ENCODE measurements at places on chromosomes 2 and 18.

- no peak for DNase-seq
These were observed 46.3 kb downstream of the ATL2 start for GRCh38 chr2:38330754-38331153.

DNA sequence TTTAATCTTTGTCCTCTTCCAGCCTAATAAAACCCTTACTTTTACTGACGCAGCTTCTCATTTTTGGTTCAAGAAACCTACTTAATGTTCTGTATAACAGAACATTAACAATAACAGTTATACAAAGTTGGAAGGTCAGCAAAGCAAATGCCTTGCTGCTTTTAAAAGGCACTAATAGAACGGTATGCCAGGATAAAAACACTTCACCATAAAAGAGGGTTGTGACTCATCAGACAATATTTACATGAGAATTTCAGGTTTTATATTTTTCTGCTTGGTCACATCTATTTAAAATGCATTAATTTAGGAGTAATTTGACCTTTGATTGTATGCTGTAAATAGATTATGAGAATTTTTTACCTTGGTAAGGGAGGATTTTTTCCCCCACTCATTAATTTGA is 3.0 kb downstream of the KLHL41 start:
- DNase-seq, result no peak

GRCh38 chr2:31150120-31150670 is 12.0 kb upstream of the GALNT14 start:
- DNase-seq, result no peak

DNA sequence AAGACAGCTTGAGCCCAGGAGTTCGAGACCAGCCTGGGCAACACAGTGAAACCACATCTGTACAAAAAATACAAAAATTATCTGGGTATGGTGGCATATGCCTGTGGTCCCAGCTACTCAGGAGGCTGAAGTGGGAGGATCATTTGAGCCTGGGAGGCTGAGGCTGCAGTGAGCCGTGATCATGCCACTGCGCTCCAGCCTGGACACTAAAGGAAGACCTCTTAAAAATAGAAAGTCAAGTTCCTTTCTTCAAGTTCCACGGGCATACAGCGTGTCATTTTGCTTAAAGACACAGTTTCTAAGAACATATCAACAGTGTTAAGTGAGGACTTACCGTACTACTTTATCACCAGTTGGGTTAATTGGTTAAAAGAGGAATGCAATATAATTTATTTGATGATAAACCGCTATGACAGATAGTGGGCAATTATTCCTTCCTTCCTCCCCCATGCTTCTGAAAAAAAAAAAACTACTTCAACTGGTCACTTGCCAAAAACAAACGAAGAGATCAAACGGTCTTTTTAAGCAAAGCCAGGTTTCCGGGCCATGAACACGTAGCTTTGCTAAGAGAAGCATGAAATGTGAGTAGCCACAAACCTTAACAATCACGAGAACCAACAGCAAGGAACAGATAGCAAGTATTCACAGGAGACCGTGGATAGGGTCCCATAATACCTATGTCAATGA is 21.4 kb downstream of the AP1S3 start:
- DNase-seq, result no peak

GRCh38 chr18:79604205-79604912 is 75.2 kb upstream of the CTDP1 start:
- no peak for DNase-seq

GRCh38 chr18:49848115-49848514 is 34.8 kb upstream of the ACAA2 start:
- DNase-seq, result no peak

DNA sequence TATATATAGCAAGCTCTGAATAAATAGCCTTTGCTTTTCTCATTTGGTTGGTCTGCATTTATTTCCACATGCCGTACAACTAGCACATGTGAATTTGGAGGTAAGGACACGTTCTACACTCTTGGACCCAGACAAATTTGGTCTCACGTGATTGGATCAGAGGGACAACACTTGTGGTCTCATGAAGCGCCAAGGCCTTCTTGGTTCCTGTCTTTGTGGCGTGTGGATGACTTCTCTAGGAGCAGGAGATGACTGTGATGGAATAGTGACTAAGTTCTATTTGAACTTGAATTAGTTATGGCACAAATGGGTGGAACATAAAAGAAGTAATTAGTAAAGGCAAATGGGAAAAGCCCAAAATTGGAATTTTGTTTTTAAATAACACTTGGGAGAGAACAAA is 206.9 kb downstream of the BCL2 start:
- DNase-seq, result no peak

- no peak for DNase-seq
These were observed 134.1 kb upstream of the SERPINE2 start for GRCh38 chr2:224173210-224173609.

DNA sequence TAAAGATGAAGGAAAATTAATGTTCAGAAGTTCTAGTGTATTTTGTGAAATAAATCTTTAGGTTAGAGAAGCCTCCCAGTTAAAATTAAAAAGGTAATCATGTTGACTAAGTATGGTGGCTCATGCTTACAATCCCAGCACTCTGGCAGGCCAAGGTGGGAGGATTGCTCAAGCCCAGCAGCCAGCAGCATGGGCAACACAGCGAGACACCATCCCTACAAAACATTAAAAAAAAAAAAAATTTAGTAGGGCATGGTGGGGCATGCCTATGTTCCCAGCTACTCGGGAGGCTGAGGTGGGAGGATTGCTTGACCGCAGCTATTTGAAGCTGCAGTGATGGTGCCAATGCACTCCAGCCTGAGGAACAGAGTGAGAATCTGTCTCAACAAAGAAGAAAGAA is 17.9 kb downstream of the XPO1 start:
- DNase-seq, result no peak

GRCh38 chr2:235541838-235542549 is 48.2 kb downstream of the AGAP1 start:
- no peak for DNase-seq

DNA sequence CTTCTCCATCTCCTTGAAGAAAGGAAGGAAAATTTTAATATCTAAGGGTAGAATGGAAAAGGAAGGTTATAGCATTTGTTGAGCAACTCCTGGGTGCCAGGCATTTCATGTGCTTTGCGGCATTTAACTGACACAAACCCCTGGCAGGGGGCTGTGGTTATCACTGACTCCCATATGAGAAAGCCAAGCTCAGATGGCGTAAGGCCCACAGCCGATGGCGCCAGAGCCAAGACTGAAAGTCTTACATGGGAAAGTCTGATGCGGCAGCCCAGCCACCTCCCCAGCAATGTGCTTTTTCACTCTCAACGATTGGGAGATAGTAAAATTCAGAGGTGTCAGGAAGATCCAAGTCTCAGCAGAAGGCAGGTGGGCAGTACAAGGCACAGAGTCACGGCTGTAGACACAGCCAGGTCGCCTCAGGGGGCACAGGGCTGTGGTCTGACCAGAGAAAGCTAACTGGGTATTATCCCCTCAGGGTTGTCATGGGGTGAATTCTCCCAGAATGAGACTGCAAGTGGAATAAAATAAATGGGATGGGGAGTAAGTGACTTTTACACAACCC is 324.2 kb upstream of the NCKAP5 start:
- DNase-seq, result no peak

- no peak for DNase-seq
These were observed 1.7 kb downstream of the NCK2 start for GRCh38 chr2:105746177-105747080.

DNA sequence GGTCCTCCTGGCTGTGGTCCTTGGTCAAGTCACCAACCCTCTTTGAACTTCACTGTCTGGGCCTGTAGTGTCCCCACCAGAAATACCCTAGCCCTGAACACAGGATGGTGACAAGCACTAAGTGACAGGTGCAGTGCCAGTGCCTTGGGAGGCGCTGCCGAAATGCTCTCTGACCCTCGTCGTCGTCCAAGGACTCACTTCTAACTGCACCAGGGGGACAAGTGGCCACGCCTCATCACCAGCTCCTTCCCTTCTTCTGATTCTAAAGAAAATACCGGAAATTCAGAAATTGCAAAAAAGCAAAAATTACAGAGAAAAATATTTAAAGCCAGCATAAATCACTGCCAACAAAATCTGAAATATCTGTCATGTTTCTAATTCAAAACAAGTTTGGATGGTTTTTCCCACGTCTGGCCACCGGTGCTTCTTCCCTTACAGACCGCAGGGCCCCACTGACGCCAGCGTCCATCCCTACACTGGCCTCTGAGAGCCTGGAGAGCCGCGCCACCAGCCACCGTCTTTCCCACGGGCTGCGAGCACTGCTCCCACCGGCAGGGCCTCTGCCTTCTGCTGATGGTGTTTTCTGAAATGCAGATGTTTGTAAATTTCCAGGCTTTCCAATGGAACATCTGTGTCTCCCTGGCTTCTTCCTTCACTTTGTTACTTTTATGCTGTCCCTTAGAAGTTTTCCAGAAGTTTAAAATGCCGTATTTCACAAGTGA is 37.4 kb upstream of the GPC1 start:
- no peak for DNase-seq

DNA sequence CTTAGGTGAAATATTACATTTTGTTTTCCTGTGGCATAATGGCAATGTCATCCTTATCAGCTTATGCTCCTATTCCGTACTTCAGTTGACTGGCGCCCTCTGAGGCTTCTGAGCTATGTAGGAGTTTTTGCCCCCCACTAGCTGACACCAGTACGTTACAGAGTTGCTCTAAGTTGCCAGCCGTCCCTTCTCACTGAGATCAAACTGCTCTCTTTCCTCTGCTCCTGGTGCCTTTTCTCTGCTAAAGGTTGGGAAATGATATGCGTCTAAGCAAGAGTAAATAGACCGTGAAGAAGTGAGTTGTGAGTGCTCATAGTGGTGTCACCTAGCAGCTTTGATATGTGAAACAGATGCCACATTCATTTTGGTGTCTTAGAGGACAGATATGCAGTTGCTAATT is 99.2 kb downstream of the RAPGEF4 start:
- no peak for DNase-seq

- no peak for DNase-seq
These were observed 300.3 kb downstream of the AGPS start for GRCh38 chr2:177692783-177693269.

DNA sequence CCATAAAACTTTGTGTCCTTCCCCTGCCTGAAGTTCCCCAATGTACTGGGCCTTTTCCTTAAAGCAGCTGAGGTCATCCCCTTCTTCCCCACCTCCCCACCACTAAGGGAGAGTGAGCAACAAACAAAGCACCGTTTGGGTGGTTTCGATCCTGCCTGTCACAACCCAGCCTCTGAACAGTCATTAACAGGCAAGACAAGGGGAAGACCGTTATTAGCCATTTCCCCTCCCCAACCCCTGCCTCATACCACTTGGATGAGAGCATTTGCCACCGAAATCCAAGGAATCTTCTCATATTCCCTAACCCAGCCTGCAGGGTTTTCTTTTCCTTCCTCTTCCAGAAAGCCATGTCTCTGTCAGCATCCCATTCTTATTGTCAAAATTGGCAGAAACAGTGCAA is 65.6 kb downstream of the STRADB start:
- DNase-seq, result no peak

DNA sequence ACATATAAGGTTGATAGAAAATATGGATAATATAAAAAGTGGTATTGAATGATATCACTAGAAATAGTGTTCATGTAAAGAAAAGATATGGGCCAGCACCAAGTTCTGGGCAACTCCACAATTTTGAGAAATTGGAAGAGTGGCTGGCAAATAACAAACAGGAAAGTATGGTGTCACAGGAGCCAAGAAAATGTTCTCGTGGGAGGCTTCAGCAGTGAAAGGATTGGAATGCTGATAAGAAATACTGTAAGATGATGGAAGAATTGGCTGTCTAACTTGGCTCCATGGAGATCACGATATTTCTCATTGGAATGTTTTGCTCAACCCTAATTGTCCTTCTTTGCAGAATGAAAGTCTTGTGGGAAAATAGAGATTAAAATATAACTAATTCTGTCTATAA is 856.8 kb downstream of the DPP10 start:
- no peak for DNase-seq

GRCh38 chr2:63843791-63844190 is 2.1 kb downstream of the UGP2 start:
- DNase-seq, result no peak

- no peak for DNase-seq
These were observed 365.1 kb upstream of the NETO1 start for GRCh38 chr18:73232933-73233332.

- DNase-seq, result no peak
These were observed 179.1 kb upstream of the SH3BP4 start for GRCh38 chr2:234772733-234773060.

- no peak for DNase-seq
These were observed 59.6 kb downstream of the TPGS2 start for GRCh38 chr18:36769172-36769571.

DNA sequence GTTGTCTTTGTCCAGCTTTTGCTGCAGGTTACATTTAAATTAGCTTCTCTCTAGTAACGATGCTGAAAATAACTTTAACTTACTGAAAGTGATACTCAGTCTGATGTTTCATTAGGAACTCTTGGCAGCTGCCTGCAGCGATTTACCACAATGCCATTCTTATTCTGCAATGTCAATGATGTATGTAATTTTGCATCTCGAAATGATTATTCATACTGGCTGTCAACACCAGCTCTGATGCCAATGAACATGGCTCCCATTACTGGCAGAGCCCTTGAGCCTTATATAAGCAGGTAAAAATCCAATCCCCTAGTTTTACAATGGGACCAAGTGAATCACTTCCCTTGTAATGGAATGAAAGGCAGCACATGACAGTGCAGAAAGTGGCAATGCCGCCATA is 16.3 kb upstream of the MFF start:
- DNase-seq, result no peak

DNA sequence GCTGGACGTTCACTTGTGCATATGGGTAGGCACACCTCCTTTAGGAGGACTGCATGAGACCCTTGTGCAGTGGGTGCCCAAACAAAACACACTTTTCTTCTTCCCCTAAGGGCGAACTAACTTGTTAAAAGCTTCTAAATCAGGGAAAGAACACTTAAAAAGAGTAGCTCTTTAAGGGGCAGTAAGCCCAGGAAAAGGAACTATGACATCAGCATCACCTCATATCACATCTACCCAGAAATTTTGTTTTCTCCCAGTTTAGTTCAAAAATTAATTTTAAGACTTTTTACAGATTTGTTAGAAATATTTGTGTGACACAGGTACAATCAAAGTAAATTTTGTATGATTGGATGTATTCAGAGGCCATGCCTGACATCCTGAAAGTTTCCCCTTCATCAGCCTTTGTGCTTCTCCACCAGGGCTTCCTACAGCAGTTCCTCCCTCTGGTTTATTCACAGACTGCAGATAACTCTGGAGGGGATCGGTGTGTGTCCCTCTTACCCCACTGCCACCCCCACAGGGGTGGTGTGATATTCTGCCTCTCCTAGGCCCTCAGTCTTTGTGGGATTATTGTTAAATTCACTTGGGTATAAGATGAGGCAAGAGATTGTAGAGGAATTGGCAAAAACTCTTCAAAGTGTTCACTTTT is 27.6 kb downstream of the BCL2L11 start:
- DNase-seq, result no peak

- DNase-seq, result no peak
These were observed 70.3 kb upstream of the PSME4 start for GRCh38 chr2:54041135-54041534.

DNA sequence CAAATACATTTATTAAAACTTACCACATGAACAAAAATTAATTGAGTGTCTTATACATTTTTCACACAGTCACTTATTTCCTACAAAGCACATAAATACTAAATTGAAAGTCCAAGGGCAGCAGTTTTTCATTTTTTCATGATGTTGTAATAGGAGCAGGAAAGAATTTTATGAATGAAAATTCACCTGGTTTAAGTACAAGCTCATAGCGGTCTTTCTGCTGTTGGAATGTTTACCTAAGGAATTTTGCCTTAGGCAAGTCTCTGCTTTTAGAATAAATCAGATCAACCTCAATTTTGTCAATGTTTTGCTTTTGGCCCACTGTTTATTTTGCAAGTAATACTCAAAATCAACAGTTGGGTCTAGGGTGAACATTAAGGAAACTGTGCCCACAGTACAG is 40.0 kb downstream of the ETAA1 start:
- peak; percentile 19 for DNase-seq

Measured in left renal cortex interstitium (tissue), 4 donors.